Activated gamma-delta T cell treated with anti-CD3 and anti-CD28 coated beads, Interleukin-2, amount 50 U/mL, for 16 hours (primary cell): ENCODE measurements at places on chromosomes 6 and 20.

GRCh38 chr6:158836625-158837311, 17.6 kb upstream of the EZR start:
- no peak for DNase-seq

DNA sequence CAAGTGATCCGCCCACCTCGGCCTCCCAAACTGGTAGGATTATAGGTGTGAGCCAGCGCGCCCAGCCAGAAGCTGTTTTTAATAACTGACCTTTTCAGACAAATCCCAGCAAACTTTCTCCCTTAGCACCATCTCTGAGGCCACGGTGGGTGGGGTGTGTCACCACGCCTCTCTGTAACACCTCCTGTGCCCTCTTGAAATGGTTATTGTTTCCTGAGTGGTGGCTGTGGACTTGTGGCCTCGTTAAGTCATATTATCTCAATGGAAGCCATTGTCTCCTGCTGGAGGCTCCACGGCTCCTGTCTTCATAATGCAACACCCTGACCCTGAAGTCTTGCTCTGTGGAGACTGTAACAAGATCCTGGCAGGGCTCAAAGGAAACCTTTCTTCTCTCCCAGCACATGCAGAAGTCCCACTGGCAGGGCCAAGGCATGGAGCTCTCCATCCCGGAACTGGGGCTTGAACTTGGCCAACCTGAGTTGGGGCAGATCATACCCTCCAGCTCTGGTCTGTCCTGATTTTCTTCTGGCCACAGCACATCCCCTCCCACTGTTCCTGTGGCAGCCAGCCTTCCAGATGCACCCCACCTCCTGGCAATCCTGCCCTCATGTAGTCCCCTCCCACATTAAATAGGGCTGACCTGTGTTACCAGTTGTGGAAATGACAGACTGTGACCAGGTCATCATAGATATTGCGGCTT, 81.1 kb downstream of the SNX5 start:
- DNase-seq, result no peak

GRCh38 chr6:81609736-81610135, 142.7 kb downstream of the TENT5A start:
- no peak for DNase-seq

- no peak for DNase-seq
These were observed 35.2 kb downstream of the NCR2 start for GRCh38 chr6:41370488-41371111.

DNA sequence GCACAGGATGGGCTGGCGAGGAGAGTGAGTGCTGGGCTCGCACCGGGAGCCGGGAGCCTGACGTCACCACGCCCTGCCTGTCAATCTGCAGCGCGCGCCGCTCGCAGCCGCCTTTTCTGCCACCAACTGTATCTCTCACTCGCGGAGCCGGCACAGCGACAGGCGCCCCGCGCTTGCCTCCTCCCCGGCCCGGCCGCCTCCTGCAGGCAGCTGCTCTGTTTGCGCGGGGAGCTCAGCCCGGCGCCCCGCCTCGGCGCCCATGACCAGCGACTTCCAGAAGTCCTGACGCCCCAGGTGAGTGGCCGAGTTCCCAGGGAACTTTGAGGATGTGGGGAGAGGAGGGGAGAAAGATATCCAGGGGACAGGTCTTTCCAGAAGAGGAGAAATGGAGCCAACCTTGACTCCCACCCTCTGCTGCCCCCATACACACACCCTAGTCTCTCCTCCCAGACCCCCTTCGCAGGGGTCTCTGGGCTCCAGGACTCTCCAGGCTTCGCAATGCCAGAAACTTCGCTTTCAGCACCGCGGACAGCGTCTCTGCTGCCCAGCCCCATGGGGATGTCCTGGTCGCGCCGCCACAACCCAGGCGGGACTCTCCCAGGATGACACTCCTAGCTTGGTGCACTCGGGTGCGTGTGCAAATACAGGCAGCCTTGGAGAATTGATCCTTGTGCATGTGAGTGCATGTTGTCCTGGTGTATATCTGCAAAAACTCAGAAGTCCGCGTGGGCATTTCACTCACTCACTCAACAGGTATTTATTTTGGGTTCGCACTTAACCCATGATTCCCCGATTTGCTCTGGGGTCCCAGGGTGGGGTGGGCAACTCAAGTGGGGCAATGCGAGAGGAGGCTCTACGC, at the start of gene GPR6:
TSS of gene GPR6 (plus strand) at position 138 of the 859 bp plus-strand sequence. CDS start 802 bp downstream, outside the sequence.
- no peak for DNase-seq

GRCh38 chr20:59932616-59933295, 681 bp downstream of the SYCP2 start:
- DNase-seq, result no peak

DNA sequence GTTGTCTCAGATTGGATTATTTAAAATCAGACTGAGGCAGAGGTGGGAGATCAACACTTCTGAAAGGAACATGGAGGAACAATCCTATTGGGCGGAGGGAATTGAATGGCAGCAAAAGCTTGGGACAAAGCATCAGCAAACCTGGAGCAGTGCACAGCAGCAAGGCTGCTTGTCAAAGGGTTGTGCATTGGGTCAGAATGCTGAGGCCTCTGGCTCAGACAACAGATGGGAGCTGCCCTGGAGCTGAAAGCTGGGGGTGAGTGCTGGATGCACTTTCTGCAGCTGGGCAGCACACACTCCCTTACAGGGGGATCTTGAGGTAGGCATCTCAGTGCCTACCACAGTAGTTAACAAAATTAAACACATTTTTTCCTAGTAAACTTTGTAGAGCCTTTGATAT, 634.4 kb upstream of the MMS22L start:
- no peak for DNase-seq

GRCh38 chr20:24584538-24585356, 115.3 kb downstream of the SYNDIG1 start:
- no peak for DNase-seq

GRCh38 chr20:54389596-54390280, 85.7 kb upstream of the DOK5 start:
- DNase-seq, result no peak

- no peak for DNase-seq
These were observed 72.8 kb upstream of the RALGAPA2 start for GRCh38 chr20:20785226-20785625.

- no peak for DNase-seq
These were observed 329.7 kb downstream of the MAFB start for GRCh38 chr20:40359131-40359912.

DNA sequence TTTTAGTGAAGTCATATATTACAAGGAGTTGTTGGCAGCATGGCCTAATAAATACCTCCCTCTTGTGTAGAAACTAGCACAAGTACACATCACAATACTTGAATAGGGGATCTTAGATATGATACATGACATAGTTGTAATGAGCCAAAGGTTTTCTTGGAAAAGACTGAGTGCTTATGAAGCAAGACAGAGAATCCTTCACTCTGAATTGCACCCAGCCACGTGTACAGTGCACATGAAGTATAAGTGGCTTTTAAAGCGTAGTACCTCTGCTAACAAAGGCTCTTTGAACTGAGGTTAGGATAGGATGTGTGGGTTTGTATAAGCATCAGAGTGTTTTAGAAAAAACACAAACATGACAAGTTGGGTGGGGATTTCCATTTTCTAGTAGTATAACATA, 145.5 kb upstream of the STMND1 start:
- DNase-seq, result no peak

DNA sequence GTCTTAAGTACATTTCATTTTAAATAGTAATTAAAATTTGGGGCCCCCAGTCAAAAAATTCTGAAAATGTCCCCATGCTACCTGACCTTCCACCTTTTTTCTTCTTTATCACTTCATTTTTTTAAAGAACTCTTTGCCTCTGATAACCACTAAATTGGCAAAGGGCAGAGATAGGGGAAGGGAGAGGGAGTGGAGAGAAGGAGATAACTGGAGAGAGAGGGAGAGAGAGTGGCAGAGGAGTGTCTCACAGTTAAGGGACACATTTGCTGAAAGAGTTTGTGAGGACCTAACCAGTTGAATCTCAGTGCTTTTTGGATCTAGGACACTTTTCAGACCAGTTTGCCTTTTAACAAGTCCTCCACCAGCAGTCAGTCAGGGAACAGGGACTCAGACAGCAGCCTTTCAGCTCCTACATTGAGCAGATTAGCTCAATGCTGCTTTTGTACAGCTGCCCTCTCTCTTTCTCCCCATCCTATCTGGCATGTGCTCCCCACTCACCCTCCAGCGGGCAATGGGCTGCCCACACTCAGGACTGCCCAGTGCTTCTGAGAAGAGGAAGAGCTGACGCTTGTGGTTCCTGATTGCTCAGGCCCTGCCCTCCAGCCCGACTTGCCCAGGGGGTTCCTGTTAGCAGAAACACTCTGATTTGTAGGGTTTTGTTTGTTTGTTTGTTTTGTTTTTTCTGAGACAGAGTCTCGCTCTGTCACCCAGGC, 14.4 kb downstream of the ARMC2 start:
- no peak for DNase-seq

- no peak for DNase-seq
These were observed 108.0 kb upstream of the FOXO3 start for GRCh38 chr6:108452711-108453195.

- no peak for DNase-seq
These were observed 93.6 kb upstream of the UST start for GRCh38 chr6:148653138-148653776.

DNA sequence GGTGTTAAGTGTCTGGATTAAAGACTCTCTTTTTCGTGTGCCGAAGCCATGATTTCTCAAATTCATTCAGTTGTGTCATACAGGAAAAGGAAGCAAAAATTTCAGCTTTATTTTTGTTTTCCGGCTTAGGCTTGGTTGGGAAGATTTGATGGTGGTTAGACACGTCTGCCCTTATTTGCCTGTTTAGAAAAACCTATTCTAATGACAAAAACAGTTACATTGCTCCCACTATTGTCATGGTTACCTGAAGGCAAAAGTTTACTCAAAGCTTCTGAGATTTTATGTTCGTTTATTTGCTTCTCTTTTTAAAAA, 982 bp downstream of the DNAJC5 start:
- no peak for DNase-seq

- no peak for DNase-seq
These were observed 735 bp downstream of the FAM135A start for GRCh38 chr6:70413992-70414494.

DNA sequence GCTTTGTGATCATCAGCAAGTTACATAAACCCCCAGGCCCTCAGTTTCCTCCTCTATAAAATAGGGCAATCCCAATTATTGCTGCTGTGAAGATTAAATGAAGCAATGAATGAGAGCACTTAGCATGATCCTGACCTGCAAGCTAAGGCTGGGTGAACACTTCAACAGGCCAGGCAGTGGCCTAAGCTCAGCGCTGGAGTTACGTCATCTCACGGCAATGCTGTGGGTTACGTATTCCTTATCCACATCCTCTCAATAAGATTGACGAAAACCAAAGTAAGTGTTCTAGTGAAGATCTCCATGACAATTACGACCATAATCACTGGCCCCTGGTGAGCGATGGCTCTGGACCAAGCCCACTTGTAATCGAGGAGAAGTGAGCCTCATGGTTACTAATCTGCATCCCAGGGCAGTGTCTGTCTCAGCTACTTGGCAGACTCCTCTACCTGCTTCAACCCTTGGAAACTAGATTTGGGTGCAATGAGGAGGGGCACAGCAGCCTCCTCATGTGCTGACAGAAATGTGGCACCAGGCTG, 274.1 kb upstream of the ARID1B start:
- DNase-seq, result no peak

DNA sequence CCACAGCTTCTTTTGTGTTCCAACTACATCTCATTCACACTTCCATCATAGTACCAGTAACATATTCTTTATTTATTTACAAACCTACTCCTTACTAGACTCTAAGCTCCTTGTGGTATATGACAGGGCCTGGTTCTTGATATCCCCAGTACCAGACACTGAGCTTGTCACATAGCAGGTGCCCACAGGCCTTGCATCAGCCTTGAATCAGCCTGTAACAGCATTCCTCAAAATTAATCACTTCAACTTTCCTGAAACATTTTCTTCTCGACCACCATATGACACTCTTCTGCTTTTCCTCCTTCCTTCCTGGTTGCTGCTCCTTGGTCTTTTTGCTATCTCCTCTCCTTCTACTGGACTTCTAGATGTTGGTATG, 24.7 kb upstream of the SRPK1 start:
- no peak for DNase-seq

- DNase-seq, result no peak
These were observed 744.5 kb upstream of the EPHA7 start for GRCh38 chr6:94163877-94164276.
